GM04504 (cell line): ENCODE measurements at places on chromosomes 3 and 15.

GRCh38 chr3:4496087-4496452 is 2.9 kb downstream of the ITPR1 start:
- no peak for DNase-seq

DNA sequence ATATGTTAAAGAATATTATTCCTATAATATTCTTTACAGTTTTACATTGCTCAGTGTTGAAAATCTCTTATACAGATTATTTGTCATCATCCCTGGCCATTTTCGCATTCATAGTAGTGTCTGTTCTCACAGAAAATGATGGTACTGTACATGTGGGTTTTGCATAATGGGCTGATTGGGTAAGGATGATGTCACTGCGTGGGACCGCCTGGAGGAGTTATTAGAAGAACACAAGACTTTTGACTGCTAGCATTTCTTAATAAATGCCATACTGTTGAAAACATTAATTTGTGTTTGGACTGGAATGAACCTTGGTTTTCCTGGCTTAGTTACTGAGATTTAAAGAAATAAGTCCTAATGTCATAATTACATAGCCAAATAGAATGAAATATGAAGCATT is 20.3 kb downstream of the LRCH3 start:
- DNase-seq = peak; percentile 90

DNA sequence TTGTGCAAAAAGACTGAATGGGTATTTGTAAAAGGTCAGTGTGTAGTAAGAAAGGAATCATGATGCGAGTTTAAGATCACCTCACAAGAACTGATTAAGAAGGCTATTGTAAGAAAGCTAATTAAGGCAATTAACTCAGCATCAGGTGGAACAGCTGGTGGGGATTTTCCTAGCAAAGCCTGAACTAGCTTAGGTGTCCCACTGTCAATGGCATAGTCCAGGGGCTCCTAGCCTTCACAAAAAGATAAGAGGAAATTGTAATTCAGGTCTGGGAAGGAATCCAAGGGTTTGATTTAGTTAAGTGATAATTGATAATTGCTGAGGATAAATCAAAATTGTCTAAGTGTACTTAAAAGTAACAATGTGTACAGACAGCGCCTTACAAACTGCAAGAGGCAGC is 901.6 kb downstream of the TUSC7 start:
- no peak for DNase-seq

- peak; percentile 13 for DNase-seq
These were observed 625.6 kb upstream of the SGO1 start for GRCh38 chr3:20811631-20812030.

DNA sequence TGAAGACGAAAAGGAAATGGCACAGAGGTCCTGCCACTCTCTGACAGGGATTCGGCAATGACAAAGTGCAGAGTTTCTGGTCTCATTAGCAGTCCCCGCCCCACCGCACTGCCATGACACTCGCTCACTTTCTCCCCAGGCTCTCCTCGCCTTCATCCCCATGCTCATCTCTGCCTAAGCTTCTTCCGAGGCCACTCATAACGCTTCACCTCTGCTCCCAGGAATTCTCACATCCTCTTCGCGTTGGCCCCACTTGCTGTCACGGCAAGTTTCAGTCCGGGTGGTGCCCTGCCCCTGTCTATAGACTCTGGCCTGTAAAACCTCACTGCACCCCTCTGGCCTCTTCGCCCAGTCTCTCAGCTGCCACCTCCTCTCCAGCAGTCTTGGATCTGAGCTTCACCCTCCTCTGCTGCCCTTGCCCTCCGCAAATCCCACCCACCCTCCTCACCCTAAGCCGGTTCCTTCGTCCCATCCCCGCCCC is 654 bp downstream of the RUBCN start:
- DNase-seq = no peak

DNA sequence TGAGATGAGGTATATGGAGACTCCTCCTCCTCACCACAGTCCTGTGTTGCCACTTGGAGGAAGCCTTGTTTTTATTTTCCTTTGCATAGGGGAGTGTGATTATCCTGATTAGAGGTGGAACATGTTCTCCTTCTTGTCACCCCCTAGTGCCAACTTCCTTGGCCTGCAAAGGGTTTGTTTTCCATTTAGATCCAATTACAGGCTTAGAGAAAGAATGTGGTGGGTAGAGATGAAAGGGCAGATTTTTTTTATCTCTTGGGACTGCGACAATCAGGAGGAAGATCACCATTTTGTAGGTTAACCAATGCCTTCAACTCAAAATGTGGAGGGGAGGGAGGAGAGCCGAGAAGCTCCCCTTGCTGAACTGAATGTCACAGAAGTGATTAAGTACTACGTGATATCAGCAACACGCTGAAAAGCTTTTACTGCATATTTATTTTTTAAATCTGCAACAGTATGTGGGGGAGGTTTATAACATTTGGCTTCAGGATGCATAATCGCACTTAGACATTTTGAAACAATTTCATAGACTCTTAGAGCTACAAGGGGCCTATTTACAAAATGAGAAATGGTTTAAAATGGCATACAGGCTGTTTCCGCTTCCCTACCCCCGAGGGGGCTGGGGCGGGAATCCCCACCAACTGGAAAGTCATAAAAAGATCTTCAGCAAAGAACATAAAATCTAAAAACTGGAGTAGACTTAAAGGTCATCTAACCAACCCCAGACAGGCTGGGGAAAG is 2.4 kb downstream of the LMCD1 start:
- DNase-seq = no peak

DNA sequence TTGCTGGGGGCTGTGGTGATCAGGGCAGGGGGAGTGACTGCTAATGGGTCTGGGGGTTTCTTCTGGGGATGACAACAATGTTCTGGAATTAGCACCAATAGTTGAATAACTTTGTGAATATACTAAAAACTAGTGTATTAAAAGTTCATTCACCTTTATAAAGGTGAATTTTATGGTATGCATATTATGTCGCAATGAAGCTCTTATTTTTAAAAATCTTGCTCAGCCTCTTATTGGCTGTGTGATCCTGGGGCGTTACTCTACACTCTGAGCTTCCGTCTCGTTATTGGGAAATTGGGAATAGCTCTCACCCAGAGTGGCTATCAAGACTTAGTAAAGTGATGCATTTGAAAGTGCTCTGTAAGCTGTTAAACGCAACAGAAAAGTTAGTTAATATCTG is 105.3 kb downstream of the SEC22A start:
- DNase-seq = no peak

- DNase-seq = no peak
These were observed 213.8 kb downstream of the SI start for GRCh38 chr3:164864454-164864853.

GRCh38 chr3:173538410-173538809 is 140.9 kb downstream of the NLGN1 start:
- DNase-seq = no peak

DNA sequence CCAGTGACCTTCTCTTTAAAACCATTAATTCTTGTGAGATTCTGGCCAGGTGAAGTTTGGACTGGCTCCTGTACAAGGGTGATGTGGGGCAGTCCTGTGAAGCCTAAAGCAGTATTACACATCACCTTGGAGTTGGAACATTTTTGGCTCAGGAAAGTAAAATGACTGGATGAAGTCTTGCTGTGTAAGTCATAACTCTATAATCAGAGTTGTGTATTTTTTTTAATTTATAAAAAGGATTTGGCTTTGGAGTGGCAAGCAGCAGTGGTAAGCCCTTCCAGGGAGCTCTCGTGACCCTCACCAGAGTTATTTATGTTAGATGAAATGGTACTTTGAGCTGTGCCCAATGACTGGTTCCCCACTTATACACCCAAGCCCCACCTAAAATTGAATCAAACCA is 331.2 kb upstream of the DCBLD2 start:
- no peak for DNase-seq

DNA sequence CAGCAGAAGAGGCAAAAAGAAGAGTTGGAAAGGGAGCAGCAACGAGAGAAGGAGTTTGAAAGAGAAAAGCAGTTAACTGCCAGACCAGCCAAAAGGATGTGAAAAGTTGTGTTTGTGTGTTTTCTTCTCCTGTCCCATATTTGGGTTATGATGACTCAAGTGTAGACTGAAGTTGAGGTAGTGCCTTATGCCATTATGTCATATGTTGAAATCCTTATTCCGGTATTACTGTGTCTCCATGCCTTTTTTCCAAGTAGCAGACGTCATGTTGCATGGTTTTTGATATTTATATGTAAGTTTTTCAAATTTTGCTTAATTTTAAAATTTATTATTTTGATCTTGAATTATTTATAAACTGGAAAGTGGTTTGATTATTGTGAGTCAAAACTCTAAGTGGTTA is 19.2 kb downstream of the BLOC1S6 start:
- no peak for DNase-seq

DNA sequence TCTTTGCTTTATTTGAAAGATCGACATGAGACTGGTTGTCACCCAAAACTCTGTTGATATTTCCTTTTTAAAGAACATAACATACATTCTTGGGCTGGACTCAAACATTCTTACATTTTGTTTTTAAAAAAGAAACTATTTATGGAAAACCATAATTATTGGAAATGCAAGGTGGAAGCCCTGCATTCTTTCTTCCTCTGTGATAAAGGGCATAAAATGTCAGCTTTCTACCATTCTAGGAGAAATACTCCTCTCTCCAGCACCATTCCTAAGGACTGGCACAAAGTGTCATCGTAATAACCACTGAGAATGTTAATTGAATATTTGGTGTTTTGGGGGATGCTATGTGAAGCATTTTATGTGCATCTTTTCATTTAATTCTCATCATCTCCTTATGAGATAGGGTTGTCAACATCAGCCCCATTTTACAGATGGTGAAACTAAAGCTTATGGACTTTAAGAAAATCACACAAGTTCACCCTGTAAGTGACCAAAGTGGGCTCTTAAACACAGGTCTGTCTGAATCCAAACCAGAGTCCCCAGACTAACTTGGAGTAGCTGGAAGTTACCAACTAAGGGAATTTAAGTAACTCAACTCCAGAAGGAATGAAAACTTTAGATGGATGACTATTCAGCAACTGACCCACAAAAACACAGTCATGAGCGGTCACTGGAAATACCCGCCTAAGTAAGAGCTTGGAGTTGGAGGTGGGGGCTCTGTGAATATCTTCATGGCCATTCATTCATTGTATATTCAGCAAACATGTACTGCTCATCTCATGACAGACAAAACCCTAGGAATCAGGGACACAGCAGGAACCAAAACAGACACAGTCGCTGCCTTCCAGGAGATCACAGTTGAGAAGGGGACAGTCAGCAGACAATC is 45.9 kb upstream of the LMCD1 start:
- no peak for DNase-seq

DNA sequence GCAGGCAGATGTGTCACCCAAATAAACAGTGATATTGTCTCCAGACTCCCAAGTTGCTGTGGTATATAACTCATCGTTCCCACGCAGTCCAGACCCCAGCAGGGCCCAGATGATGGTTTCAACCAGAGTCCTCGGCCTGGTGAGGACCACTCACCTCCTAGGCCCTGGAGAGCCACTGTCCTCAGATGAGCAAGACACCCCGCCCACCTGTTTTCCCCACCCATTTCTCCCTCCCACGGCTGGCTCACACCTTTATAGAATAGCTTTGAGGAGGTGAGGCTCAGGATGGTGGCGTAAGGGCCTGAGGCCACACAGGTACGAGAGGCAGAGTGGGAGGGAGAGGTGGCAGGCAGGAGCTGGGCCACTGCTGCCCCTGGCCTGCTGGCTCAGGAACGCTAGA is 7.5 kb downstream of the MESP1 start:
- no peak for DNase-seq

GRCh38 chr15:68818066-68818768 is 2.5 kb downstream of the ANP32A start:
- no peak for DNase-seq

- no peak for DNase-seq
These were observed 15.6 kb downstream of the TEX264 start for GRCh38 chr3:51686512-51687215.

DNA sequence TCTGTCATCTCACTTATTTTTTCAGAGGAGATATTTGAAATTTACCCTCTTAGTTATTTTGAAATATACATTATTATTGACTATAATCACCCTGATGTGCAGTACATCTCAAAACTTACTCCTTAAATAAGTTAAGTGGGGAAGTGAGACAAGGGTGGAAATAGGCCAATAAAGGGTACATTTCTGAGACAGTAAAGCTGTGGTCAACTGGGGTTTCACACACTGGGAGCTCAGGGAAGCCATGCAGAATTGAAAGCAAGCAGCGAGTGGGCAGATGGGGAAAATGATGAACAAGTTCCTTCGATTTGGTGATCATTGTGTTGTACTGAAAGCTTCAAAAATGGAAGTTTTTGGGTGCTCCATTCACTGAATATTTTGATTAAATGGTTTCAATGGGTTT is 21.6 kb upstream of the MOBP start:
- DNase-seq = no peak

DNA sequence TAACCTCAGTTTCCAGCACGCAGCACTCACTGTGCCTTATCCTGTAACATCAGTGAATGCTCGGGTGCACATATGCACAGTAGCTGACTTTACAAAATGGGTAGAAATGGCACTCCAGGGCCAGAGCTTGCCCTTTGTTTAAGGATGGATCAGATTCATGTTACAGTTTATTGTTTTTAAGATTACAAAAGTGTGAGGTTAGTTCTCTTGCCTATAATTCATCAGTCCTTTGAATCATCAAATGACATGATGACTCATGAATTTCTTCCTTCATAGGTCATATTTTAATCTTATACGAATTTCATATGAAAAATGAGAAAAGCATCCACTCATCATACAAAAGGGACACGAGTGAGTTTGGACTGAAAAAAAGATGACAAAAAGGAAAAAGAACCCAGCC is 545.3 kb downstream of the GBE1 start:
- DNase-seq = no peak

- DNase-seq = no peak
These were observed 22.6 kb downstream of the TBL1XR1 start for GRCh38 chr3:177174607-177175170.

GRCh38 chr3:46006238-46007032 is 10.8 kb upstream of the FYCO1 start:
- DNase-seq = peak; percentile 61

DNA sequence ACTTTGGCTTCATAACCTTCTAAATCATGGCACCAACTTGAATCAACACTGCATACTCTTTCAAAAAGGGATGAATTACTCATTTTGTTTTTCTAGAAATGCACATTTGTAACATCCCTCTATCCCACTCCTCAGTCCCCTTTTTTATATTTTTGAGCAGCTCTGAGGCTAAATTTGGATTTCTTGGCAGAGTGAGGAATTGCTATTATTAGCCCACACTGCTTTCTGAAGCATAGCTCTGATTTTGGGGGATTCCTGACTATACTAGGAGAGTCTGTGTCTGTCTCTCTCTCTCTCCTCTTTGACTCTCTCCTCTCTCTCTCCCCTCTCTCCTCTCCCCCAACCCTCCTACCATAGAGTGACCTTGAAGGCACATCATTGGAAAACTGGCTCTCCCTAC is 76.6 kb downstream of the RBPMS2 start:
- no peak for DNase-seq

DNA sequence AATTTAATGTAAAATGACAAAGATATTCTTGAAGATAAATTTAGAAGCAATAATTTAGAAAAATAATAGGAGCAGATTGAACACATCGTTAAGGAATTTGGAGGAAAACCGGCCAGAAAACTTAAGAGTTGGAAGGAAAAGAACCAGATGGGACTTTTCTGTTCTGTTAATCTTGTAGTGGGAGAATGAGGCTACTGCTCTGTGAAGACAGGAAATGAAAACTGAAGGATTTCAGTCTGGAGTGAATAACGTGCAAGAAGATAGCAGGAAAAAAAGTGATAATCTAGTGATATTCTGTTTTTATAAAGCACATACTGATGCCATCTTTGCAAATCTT is 74.2 kb downstream of the DPPA2 start:
- DNase-seq = no peak
